ENCODE measurements at places on chromosomes 3 and 15.

- DNase-seq, result no peak
These were observed 136.1 kb upstream of the LMCD1 start for GRCh38 chr3:8365541-8365940.

DNA sequence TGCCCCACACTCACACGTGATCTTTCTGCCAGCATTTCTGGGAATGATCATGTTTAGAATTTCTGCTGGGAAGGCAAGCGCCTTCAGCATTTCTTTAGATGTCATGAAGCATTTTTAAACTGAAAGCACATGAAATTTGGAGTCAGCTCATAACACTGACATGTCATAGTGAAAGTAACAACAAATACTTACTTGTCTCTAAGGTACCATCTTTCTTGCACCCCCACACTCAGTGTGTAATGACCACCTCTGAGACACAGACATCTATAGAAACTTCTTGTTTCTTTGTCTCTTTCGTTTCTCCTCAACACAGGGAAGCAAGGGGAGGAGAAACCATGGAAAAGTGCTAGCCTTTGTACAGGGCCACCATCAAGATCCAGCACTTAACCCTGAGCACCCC, 171.7 kb downstream of the RORA start:
- no peak for DNase-seq

DNA sequence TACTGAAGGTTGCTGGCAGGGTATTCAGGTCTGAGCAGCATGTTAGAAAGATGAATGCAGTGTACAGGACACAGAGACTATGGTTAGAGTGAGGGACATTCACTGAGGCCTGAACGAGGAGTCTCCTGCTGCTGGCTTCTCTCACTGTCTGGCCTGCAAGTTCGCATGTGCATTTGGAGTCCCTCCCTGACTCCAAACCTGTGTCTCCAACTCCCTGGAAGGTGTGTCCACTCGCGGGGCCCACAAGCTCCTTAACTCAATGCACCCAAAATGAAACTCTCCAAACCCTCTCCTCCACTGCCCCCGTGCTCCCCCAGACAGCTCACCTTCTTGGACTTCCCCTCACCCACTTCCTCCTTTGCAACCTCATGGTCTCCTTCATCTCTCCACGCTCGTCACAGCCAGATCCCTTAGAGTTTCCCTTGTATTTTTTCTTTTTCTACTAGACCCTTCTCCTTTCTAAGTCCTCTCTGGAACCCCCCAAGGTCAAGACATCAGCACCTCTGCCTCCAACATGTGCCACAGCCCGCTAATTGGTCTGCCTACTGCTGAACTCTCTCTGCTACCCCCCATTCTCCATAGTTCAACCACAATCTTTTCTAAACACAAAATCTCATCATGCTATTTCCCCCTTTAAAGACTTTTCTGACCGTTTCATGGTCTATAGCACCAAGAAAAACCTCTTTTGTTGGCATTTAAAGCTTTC, 58.3 kb downstream of the HES1 start:
- DNase-seq, result no peak

DNA sequence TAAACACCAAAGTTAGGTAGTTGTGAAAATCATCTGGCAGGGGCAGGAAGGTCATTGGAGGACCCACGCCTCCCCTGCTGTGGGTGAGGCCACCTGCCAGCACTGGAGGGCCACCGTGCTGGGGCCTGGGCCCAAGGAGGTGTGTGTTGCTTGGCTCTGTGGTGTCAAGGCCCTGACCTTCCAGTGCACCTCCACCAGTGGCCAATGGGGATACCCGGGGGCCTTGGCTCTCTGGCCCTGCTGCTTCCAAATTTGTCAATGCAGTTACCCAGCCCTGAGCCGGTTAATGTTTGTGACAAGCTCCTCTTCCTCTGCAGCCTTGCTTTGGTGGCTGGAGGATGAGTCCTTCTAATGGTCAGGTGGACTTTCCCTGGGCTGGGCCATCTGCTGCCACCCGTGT, 150.2 kb downstream of the KLF13 start:
- no peak for DNase-seq

- DNase-seq, result no peak
These were observed 471 bp downstream of the NKIRAS1 start for GRCh38 chr3:23916152-23916885.

All from HFF-Myc (cell line).